Stimulated activated CD8-positive, alpha-beta memory T cell treated with anti-CD3 and anti-CD28 coated beads, Interleukin-4, amount 100 ng/mL, for 1 hour (primary cell): ENCODE measurements at places on chromosomes 2 and 18.

DNA sequence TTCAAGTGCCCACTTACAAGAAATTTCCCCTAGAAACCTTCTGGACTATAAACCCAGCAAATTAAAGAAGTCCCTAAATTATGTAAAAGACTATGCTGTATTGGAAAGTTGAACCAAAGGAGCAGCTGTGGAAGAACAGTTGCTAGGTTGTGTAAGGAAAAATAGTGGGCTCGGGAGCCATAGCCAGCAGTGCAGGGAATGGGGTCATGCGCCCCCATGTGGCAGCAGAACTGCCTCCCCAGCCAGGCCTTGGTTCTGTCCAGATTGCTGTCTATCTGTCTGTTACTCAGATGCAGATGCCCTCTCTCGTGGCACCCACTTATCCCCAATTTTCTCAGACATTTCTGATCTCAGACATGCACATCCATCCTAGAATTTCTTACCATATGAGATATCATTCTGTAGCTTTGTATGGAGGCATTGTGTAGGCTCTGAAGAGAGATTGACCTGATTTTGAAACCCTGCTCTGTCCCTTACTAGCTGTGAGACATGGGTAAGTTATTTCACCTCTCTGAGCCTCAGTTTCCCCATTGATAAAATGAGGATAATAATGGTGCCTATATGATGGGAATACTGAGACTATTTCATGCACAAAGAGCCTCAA is 258.3 kb downstream of the SS18 start:
- DNase-seq = no peak

DNA sequence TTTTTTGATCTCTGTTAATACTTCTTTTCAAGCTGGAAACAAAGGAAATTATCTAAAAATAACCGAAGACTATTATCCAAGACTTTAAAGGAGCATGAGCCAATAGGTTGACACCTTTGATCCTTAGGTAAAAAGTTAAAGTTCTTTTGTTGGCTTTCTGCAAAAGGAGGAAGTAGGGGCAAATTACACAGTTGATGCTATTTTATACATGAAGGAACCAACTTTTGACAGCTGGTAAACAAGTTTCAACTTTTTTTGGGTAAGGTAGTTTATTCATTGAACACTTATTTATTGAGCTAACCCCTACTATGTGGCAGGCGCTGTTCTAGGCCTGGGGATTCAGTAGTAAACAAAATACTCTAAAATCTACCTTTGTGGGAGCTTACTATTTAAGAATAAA is 66.6 kb upstream of the ZEB2 start:
- no peak for DNase-seq

DNA sequence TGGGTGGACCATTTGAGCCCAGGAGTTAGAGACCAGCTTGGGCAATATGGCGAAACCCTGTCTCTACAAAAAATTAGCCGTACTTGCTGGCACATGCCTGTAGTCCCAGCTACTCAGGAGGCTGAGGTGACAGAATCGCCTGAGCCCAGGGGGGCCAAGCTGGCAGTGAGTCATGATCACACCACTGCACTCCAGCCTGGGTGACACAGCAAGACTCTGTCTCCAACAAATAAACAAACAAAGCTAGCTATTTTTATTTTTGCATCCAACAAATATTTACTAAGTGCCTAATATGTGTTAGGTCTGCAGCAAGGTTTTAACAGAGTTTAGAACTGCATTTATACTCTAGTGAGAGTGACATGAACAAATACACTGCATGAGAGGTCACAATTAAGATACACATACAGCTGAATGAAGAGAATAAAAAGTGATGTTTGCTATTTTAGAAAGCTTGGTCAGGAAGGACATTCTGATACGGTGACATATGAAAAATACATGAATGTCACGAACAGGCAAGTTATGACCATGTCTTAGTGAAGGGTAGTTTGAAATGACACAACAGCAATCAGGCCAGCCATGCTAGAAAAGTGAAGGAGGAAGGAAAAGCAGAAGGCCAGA is 83.2 kb upstream of the FRZB start:
- no peak for DNase-seq

DNA sequence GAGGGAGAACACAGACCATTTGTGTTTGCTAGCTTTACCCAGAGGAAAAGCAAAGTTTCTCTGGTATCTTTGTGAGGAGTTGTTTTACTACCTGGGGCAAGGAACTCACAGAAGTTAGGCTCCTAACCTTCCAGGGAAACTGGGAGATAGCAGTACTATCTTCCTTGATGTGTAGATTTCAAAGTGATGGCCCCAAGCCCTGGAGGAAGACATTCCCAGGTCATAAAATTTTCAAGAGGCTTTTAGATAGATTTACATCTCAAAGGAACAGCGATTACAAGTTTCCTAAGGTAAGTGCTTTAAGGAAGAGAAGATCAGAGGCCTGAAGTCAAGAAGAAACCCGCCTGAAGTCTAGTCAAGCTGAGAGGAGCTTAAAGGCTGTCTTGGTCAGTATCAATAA is 1187.8 kb upstream of the TMEFF2 start:
- DNase-seq = no peak

DNA sequence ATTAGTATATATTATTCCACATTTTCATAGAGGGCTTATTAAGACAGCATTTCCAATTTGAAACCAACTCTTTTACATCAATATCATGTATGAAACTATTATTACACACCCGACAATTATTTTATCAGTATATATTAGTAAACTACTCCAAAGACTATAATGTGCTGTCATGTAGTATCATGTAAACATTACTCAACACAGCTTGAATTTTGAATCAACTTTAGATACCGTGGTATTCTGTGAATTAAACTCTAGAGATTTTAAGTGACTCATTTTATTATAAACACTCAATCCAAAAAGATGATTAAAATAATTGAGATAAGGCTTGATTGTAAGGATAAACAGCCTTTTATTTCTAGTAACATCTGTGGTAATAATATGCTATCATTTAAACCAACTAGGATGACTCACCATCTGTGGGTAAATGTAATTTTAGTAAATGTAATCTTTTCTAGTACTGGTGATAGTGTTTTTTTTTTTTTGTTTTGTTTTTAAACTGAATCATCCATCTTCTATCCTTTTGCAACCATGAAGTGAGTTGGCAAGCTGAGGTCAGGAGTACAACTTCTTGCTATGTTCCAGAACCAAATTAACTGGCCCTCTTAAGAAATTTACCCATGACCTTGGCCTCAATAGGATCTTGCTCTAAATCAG is 144.3 kb upstream of the SMAD7 start:
- no peak for DNase-seq

DNA sequence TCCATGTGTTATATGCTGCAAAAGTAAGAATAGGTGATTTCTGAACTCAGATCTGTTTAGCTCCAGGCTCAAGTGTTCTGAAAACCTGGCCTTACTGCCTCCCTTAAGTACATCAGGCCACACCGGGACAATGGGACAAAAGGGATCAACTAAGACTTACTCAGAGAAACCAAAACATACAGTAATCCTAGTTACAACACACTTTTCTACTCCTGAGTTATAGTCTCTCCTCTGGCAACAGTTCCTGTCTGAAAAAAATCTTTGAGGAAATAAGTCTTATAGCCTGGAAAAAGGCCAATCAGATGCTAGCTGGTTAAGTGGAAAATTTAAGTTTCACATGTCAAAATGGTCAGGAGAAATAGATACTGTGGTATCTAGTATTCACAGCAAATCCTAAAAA is 5.6 kb downstream of the METTL5 start:
- DNase-seq = no peak
